Left renal cortex interstitium (tissue), 4 donors: ENCODE measurements at places on chromosomes 7 and 10. TPM values are rescaled to one million over a fixed set of nuclear protein-coding genes. Genes with fewer than 3 reads are reported as not detected.

Gene RADIL
- polyA plus RNA-seq, result 1.5 TPM

Gene OR2A5
- 0.02 TPM for polyA plus RNA-seq

DNA sequence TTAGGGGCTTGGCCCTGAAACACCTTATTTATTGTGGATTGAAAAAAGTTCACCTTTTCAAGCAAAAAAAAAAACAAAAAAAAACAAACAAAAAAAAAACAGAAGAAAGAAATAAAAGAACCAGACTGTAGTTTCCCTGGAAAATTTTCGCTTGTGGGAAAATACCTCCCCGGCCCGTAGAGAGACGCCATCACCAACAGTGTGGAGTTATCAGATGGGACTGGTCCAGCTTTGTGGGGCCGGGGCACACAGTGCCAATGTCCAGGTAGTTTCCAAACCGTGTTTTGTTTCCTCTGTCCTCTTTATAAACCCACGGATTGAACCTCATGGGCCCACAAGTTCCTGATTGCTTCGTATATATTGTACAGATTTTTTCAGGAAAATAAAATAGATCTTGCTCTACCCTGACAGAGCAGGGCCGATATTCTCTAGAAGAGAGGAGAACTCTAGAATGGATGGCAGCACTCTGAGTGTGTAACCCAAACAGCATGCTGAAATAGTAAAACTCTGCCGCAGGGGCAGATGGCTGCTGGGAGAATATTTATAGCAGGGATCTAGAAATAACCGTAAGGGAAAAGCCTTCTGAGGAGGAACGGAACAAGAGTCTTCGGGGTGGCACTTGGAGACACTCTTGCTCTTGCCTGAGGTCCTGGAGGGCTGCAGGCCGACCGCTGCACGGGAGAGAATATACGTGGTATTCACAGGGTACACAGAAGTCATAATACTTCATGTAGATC is 241.0 kb downstream of the FRMD4A start:
- no peak for DNase-seq

DNA sequence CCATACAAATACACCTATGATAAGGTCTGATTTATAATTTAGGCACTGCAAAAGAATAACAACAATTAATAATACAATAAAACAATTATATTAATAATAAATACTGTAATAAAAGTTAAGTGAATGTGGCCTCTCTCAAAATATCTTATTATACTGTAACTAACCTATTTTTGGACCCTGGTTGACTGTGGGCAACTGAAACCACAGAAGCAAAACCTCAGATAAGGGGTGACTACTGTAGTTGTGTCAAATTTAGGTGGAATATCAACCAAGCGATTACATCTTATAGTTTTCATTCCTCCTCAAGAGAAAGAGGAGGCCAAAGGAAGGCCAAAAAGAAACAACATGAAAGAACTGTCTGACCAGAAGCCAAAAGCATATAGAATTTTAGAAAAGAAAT is 103.9 kb downstream of the SKAP2 start:
- no peak for DNase-seq

DNA sequence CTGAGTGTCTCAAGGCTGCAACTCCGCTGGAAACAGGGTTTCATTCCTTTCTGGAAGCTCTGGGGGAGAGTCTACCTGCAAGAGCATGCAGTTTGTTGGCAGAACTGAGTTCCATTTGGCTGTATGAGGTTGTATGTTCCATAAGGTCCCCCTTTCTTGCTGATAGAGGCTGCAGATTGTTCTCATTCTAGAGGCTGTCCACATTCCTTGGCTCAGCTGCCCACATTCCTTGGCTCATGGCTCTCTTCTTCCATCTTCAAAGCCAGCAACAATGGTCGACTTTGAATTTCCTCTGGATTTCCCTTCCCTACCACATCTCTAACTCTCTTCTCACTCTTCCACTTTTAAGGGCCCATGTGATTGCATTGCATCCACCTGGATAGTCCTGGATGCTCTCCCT is 147.3 kb upstream of the CDCA7L start:
- no peak for DNase-seq
